ENCODE measurements at places on chromosomes 6 and 20. TPM values are rescaled to one million over a fixed set of nuclear protein-coding genes. Genes with fewer than 3 reads are reported as not detected.

The DPPA5 gene
- not detected for total RNA-seq

The CNKSR3 gene
- 11.7 TPM for total RNA-seq

The DACT2 gene
- total RNA-seq, result 0.98 TPM

The ID4 gene
- total RNA-seq, result 18.0 TPM

The NNAT gene
- 2.8 TPM for total RNA-seq

The CRISP2 gene
- not detected for total RNA-seq

The CD40 gene
- 0.45 TPM for total RNA-seq

The DLK2 gene
- total RNA-seq, result 0.36 TPM

The SLC17A3 gene
- total RNA-seq, result 1.1 TPM

The CLVS2 gene
- not detected for total RNA-seq

The RTEL1 gene
- total RNA-seq, result 17.3 TPM

The PIM1 gene
- total RNA-seq, result 19.3 TPM

The TPD52L1 gene
- total RNA-seq, result 21.7 TPM

The RNF144B gene
- 1.2 TPM for total RNA-seq

The GTSF1L gene
- total RNA-seq, result not detected

The FAM209B gene
- total RNA-seq, result not detected

The OXT gene
- total RNA-seq, result not detected

The ELOVL2 gene
- total RNA-seq, result 0.16 TPM

The DCDC2 gene
- total RNA-seq, result not detected

The SLX4IP gene
- total RNA-seq, result 7.0 TPM

The CST1 gene
- not detected for total RNA-seq

The OPN5 gene
- not detected for total RNA-seq

The MMS22L gene
- 11.4 TPM for total RNA-seq

The TMC2 gene
- total RNA-seq, result not detected

The ADGB gene
- not detected for total RNA-seq

The DTD1 gene
- total RNA-seq, result 69.8 TPM

The GSTA3 gene
- total RNA-seq, result not detected

The MED20 gene
- 29.9 TPM for total RNA-seq

The TSHZ2 gene
- total RNA-seq, result 6.9 TPM

The RBL1 gene
- 31.9 TPM for total RNA-seq

All from fibroblast of the aortic adventitia (primary cell).